IMR-90 (cell line): ENCODE measurements at places on chromosomes 5 and 9. TPM values are rescaled to one million over a fixed set of nuclear protein-coding genes. Genes with fewer than 3 reads are reported as not detected.
A peak's percentile ranks its signal among the peaks of the same experiment; 100 is the strongest.

The TRMT10B gene
- 2.3 and 2.5 TPM in 2 replicates for total RNA-seq

The BTF3 gene
- total RNA-seq, result 211 and 225 TPM in 2 replicates

The TAS2R1 gene
- total RNA-seq, result not detected in 2 replicates

The TAL2 gene
- total RNA-seq, result not detected in 2 replicates

The COL27A1 gene
- 2.2 and 3.2 TPM in 2 replicates for total RNA-seq

The FOXD4 gene
- 0.18 TPM in 1 of 2 replicates, not detected in the other for total RNA-seq

The FLT4 gene
- total RNA-seq, result under 0.01 and 0.28 TPM in 2 replicates

The WDR38 gene
- total RNA-seq, result not detected in 2 replicates

The PCDHGA6 gene
- total RNA-seq, result 4.1 and 4.2 TPM in 2 replicates

The DNAI1 gene
- not detected in 2 replicates for total RNA-seq

The ARSB gene
- total RNA-seq, result 14.7 and 16.0 TPM in 2 replicates

The ARHGEF28 gene
- total RNA-seq, result 13.9 and 16.0 TPM in 2 replicates

DNA sequence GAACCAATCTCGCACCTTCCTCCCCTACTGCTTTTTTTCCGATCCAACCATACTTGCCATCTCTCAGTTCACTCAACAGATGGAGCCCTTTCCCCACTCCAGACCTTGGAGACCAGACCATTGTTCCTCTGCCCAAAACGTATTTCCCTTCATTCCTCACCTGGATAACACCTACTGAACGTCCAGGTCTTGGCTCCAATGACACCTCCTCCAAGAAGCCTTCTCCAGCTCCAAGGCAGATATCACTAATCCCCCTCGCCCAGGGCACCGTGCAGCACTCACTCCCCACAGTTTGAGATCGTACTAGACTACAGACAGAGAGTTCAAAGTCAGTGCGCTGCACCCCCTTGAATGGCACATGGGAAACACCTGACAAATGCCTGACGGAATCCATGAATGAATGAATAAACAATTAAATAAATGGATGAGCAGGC, 47.1 kb upstream of the AKNA start:
- no peaks in the 10 kb centered on the region for H3K4me1 ChIP-seq
- H3K36me3 ChIP-seq, result no peaks in the 10 kb centered on the region
- DNase-seq, result peak; percentile 37

DNA sequence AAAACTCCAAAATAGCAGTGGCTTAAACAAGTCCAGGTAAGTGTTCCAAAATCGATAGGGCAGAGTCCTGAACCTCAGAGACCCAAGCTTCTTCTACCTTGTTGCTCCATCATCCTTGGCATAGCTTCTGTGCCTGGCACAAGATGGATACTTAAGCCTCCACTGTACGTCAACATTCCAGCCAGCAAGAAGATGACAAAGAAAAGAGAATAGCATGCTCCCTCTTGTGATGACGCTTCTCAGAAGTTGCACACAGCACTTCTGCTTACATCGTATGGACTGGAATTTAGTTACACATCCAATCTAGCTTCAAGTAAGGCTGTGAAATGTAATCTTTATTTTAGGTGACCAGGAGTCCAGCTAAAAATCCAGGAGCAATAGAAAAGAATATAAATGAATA, 227.4 kb downstream of the ESM1 start:
- DNase-seq, result peak; percentile 95
- H3K27ac ChIP-seq, result peak overlapping the region; percentile 87
- peaks cover 37% of the 10 kb centered on the region for H3K4me1 ChIP-seq
- H3K27me3 ChIP-seq, result no peaks in the 10 kb centered on the region

GRCh38 chr5:135085936-135086725, 52.1 kb upstream of the PITX1 start:
- no peak for DNase-seq
- H3K4me3 ChIP-seq, result no peak overlapping the region
- peaks cover 15% of the 10 kb centered on the region for H3K4me1 ChIP-seq

- no peaks in the 10 kb centered on the region for H3K36me3 ChIP-seq
- H3K27ac ChIP-seq, result peak overlapping the region; percentile 100
- no peaks in the 10 kb centered on the region for H3K27me3 ChIP-seq
- peak; percentile 43 for DNase-seq
Observed at GRCh38 chr5:8908055-8908683, 637.7 kb downstream of the SEMA5A start.

DNA sequence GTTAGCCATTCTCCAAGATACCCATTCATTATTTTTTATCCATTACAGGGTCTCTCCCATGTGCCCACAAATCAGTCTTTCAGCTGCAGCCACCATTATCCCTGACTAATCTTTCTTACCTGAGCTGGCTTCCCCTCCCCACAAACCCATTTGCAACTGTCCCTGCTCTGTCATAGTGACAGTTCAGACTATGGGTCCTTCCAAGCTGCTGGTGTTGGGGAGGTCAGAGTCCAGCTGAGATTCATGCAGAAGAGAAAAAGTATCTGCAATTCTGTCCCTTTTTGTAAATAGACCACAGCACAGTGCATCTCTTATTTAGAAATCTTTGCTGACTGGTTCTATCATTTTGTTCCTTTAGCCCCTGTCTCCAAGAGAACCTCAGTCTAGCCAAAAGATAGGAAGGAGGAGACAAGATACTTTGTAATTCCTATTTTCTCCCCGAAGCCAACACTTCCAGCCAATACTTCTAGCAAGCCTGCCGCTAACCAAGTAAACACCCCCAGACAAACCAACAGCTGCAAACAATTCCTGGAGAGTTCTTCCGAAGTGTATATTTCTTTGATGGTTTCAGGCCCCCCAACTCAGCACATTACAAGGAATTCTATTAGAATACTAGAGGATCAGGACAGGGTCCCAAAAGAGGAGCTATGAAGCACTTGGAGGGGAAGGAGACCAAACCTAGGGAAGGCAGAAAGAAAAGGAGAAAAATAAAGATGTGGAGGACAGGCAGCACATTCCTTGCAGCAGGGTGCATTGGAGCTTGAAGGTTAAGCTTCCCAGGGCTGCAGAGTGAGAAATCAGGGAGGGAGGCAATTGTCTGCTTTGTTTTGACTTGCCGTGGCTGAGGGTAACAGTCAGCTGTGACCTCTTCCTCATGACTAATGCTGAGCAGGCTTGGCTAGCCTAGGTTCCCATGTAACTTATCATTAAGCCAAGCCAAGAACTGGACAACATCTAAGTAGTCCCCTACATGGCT, 148.5 kb downstream of the SGCD start:
- peak; percentile 98 for DNase-seq
- H3K27ac ChIP-seq, result peak overlapping the region; percentile 89; the same call in 1 of the 2 replicates
- H3K4me1 ChIP-seq, result peaks cover 14% of the 10 kb centered on the region
- H3K4me3 ChIP-seq, result no peak overlapping the region

DNA sequence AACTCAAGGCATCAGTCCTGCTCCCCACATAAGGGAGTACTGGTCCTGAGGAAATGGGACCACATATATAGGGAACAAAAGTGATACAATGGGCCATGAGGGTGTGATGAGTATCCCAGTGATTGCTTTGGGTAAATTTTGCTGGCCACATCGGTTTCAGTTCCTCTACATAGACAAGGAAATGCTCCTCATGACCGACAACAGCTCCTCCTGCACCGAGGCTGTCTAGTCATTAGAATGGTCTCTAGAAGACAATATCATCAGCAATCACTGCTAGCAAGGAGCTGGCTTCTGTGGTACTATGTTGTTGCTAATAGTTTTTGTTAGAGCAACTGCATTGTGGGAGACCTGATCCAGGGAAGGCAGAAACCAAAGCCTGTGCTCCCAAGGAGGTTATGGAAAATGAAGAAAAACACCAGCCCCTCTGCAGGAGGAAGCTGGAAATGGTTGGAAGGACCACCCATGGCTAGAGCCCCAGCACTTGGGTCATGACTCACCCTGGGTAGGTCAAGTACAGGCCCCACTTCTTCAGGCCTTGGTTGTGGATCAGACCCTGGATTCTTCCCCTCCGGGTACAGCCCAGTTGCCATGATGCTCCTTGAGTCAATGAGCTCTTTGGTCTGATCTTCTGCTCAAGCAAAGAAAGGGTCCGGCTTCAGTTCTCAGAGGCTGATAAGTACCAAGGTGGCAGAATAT, 3.4 kb upstream of the CTSL start:
- H3K27ac ChIP-seq, result no peak overlapping the region
- H3K4me1 ChIP-seq, result no peaks in the 10 kb centered on the region; the same call in 1 of the 2 replicates
- no peaks in the 10 kb centered on the region for H3K36me3 ChIP-seq

GRCh38 chr9:129685220-129685932, 19.9 kb downstream of the PRRX2 start:
- H3K27ac ChIP-seq, result no peak overlapping the region
- no peak overlapping the region for H3K4me3 ChIP-seq
- H3K27me3 ChIP-seq, result no peaks in the 10 kb centered on the region

DNA sequence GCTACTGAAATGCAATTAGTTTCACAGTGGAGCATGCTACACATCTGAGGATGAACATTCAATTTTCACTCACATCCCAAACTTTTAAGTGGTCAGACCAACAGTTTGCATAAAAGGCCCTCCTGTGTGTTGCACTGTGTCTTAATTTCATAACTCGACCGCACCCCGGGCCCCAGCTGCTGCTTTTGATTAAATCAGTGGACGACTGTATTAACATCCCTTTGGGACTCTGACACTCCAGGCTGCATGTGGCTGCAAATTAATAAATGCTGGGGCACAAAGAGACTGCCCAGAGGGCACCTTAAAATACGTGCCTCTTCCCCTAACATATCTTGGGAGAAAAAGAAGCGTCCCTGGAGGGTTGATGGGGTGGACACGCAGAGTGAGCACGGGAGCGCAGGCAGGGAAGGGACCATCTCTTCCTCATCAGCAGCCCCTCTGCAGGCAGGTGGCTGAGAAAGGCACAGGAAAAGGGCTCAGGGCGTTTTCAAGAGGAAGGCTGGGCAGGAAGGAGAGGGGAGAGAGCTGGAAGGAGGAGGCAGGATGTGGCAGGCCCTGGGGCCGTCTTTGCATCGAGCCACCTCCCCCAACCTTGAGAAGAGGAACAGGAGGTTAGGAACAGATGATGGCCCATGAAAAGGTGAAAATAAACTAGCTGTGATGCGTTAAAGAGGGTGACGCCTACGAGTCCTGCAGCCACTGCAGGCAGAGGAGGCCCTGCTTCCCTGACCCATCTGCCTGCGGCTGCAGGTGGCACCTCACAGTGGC, 18.6 kb downstream of the MED10 start:
- DNase-seq, result no peak
- H3K27me3 ChIP-seq, result no peaks in the 10 kb centered on the region
- H3K4me1 ChIP-seq, result no peaks in the 10 kb centered on the region
- no peak overlapping the region for H3K27ac ChIP-seq

GRCh38 chr5:78841767-78842166, 143.3 kb downstream of the ARSB start:
- H3K27me3 ChIP-seq, result no peaks in the 10 kb centered on the region
- H3K27ac ChIP-seq, result no peak overlapping the region
- H3K4me1 ChIP-seq, result peaks cover 4% of the 10 kb centered on the region
- no peak overlapping the region for H3K4me3 ChIP-seq

DNA sequence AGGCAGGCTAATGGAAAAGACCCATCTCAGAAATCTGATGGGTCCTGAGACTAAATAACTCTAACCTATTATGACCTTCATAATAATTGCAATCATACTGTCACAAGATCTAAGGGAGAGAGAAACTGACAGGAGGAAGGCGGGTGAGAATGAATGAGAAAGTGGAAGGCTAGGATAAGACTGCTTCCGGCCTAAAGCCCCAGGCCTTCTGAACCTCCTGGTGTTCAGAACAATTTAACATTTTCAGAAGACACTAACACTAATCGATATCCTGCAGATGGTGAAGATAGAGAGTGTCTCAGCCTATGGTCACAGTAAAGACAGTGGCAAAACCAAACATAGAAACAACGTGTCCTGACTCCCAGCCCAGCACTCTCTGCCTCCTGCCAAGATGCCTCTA, 1.2 kb downstream of the RPS14 start:
- peak overlapping the region; percentile 97 for H3K27ac ChIP-seq
- H3K4me1 ChIP-seq, result peaks cover 4% of the 10 kb centered on the region
- peaks cover 48% of the 10 kb centered on the region for H3K36me3 ChIP-seq
- no peak for DNase-seq
- no peaks in the 10 kb centered on the region for H3K27me3 ChIP-seq
- peak overlapping the region; percentile 81 for H3K4me3 ChIP-seq

DNA sequence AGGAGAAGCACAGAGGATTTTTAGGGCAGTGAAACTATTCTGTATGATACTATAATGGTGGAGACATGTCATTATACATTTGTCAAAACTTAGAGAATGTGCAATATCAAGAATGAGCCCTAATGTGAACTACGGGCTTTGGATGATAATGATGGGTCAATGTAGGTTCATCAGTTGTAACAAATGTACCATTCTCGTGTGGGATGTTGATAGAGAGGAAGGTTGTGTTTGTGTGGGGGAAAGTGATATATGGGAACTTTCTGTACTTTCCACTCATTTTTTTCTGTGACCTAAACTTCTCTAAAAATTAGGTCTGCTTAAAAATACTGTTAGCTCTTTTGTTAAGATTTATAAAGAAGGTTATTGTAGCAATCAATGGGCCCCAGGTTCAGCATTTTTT, 138.9 kb downstream of the SPATA31D1 start:
- no peaks in the 10 kb centered on the region for H3K36me3 ChIP-seq
- no peak overlapping the region for H3K27ac ChIP-seq
- no peak overlapping the region for H3K4me3 ChIP-seq
- DNase-seq, result no peak

- H3K27me3 ChIP-seq, result no peaks in the 10 kb centered on the region
- DNase-seq, result peak; percentile 44
- peaks cover 59% of the 10 kb centered on the region for H3K4me1 ChIP-seq
Observed at GRCh38 chr9:38019731-38020130, 49.3 kb downstream of the SHB start.

- H3K27ac ChIP-seq, result peak overlapping the region; percentile 95; the same call in 1 of the 2 replicates
- peaks cover 4% of the 10 kb centered on the region for H3K4me1 ChIP-seq
- DNase-seq, result peak; percentile 86
Observed at GRCh38 chr5:27316271-27316650, 277.9 kb upstream of the CDH9 start.

DNA sequence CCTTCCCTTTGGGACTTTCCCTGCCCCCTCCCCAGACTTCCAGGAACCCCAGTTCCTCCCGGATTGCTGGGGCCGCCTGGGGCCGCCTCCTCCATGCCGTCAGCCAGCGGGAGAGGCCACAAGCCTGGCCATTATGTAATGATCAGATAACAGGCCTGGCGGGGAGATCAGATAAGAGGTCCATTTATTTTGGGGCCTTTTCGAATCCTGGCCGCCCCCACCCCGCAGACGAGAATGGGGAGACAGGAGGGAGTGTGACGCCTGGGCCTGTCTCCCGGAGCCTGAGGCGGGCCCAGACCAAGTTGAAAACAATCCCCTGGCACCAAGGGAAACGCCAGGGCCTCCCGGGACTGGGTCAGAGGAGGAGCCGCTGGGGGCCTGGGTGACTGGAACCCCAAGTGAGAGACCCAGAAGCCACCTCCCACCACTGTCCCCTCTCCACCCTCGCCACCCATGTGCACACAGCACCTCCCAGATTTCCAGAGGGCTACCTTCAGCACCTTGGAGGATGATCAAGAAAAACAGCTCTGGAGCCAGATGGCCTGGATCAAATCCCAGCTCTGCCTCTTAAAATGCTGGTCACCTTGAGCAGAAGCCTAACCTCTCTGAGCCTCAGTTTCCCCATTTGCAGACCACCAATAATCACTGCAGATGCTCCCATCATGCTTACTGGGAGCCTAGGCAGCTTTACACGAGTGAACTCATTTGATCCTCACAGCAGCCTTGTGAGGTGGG, 7.8 kb downstream of the ENG start:
- no peak for DNase-seq
- H3K4me3 ChIP-seq, result no peak overlapping the region
- peaks cover 26% of the 10 kb centered on the region for H3K36me3 ChIP-seq
- no peaks in the 10 kb centered on the region for H3K27me3 ChIP-seq
- peaks cover 16% of the 10 kb centered on the region for H3K4me1 ChIP-seq

GRCh38 chr9:79812099-79812498, 240.3 kb downstream of the TLE4 start:
- H3K4me1 ChIP-seq, result peaks cover 4% of the 10 kb centered on the region; the same call in 1 of the 2 replicates
- no peak overlapping the region for H3K27ac ChIP-seq
- H3K36me3 ChIP-seq, result no peaks in the 10 kb centered on the region

- peaks cover 18% of the 10 kb centered on the region for H3K36me3 ChIP-seq
- H3K27ac ChIP-seq, result no peak overlapping the region
- no peak for DNase-seq
- H3K4me1 ChIP-seq, result no peaks in the 10 kb centered on the region
- H3K4me3 ChIP-seq, result no peak overlapping the region
Observed at GRCh38 chr9:130207241-130207992, 35.2 kb downstream of the NCS1 start.
